ENCODE measurements at places on chromosomes 16 and 17.
A peak's percentile ranks its signal among the peaks of the same experiment; 100 is the strongest.

- no peak for DNase-seq
Measured at GRCh38 chr16:62383941-62384340, 347.7 kb upstream of the CDH8 start.

DNA sequence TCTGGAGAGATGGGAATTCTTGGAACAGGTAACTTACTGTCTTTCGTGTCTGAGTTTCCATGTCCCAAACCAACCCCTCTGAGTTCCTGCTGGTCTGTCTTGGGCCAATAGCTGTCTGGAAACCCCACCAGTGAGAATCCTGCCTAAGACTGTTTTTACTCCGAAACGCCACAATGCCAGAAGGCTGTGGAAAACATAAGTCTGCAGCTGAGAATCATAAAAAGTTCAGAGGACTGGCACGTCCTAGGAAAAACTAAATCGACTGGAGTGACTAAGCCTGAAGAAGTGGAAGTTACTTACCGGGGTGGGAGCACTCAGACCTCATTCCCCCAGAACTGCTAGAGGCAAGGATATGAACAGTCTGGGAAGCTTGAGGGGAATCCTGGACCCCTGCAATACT, 13.3 kb downstream of the LRRC75A start:
- DNase-seq: no peak

- peak; percentile 18 for DNase-seq
Measured at GRCh38 chr17:38749223-38750043, 1.3 kb upstream of the PCGF2 start.

GRCh38 chr17:3980381-3981014, 16.3 kb upstream of the ATP2A3 start:
- DNase-seq: no peak

GRCh38 chr17:71316176-71316897, 804.5 kb upstream of the SOX9 start:
- no peak for DNase-seq

DNA sequence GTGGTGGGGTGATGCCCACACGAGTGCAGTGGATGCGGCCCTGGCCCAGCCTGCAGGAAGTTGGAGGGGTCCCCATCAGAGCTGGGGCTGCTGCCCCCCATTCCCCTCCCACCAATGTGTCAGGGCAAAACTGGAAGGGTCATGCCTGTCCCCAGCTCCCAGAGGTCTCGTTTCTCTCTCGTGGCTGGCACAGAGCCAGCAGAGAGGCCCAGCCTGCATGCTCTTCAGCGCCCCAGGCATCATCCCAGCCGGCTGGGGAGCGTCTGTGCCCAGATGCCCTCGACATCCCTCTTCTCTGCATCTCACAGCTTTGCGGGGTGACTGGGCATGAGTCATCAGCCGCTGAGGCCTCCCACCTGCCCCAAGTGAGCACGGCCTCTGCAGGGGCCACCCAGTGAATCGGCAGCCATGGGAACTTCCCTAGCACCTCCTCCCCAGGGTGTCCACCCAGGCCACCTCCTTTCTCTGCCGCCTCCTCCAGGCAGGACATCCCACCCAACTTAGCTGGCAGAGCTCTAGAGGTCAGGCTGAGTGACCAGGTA, 9.8 kb upstream of the CSNK1D start:
- DNase-seq: peak; percentile 39

DNA sequence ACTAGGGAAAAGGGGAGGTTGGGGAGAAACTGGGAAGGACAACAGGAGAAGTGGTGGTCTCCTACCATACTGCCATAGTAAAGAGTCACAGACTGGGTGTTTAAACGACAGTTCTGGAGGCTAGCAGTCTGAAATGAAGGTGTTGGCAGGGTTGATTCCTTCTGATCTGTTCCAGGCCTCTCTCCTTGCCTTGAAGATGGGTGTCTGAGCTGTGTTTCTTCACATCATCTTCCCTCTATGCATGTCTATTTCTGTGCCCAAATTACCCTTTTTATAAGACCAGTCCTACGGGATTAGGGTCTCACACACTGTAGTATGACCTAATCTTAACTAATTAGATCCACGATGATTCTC, 79.8 kb upstream of the TMEM97 start:
- no peak for DNase-seq

DNA sequence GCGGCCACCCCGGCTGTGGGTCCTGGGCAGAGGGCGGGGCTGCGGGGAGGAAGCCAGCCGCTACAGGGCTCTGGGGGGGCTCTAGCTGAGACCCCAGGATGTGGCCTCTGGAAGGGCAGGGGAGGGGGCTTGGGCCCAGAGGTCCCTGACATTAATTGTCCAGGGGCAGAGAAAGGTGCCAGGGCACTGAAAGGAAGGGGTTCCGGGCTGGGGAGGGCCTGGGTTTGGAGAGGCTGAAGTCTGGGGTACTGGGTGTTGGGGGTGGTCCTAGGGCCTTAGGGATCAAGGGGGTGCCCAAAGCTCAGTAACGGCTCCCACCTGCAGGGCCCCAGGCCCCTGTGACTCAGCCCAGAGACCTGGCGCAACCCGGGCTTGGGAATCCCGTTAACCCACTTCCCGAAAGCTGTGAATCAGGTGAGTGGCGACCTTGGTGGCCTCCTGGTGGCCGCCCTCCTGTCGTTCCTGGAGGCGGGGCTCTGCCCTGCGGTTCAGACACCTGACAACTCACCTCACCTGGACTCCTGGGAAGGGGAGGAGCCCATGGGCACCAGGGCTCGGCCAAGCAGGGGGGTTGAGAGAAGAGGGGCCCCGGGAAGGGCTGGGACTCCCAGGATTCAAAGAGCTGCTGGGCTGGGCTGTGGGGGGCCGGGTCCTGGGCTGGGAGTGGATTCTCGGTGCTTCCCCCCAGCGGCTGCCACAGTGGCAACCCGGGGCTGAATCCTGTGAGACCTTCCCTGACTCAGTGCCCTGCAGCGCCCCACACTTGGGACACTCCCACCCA, 465 bp upstream of the PRSS22 start:
- DNase-seq: no peak

GRCh38 chr17:15779119-15779518, 47.0 kb downstream of the TBC1D26 start:
- no peak for DNase-seq

- peak; percentile 80 for DNase-seq
Measured at GRCh38 chr17:69857412-69857835, 217.6 kb upstream of the KCNJ16 start.

GRCh38 chr17:64772845-64773299, 110.8 kb upstream of the SMURF2 start:
- no peak for DNase-seq

DNA sequence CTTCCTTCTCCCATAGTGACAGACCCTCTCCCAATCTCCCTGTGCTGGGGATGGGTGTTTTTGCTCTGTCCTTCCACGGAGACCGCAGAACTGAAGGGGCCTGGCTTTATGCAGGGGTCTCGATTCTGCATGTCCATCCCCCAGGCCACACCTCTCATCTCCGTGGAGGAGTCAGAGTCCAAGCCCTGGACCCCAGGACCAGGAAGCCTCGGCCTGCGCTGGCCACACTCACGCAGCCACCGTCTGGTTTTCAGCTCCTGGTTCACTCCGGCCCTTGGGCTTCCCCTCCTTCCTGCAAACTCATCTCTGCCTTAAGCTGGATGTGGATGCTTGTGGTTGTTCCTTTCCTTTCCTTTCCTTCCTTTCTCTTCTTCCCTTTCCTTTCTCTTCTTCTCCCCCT, 90.8 kb downstream of the MGAT5B start:
- DNase-seq: no peak

GRCh38 chr17:74387365-74388218, 20.3 kb downstream of the GPR142 start:
- no peak for DNase-seq

- DNase-seq: no peak
Measured at GRCh38 chr17:46962374-46962790, 16.7 kb downstream of the RPRML start.

DNA sequence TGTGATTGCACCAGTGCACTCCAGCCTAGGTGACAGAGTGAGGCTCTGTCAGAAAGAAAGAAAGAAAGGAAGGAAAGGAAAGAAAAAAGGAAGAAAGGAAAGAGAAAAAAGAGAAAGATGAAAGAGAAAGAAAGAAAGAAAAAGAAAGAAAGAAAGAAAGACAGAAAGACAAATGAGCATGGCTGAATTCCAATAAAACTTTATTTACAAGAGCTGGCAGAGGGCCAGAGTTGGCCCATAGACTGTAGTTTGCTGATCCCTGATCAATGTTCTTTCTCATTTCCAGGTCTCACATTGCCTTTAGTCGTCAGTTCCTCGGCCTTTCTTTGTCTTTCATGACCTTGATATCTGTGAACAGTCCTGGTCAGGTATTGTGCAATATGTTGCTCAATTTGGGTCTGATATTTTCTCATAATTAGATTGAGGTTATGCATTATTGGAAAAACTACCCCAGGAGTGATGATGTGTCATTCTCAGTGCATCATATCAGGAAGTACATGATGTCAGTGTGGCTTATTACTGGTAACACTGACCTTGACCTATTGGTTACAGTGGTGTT, 68.5 kb upstream of the MED9 start:
- DNase-seq: no peak

- no peak for DNase-seq
Measured at GRCh38 chr17:34403006-34403405, 40.0 kb upstream of the CCL1 start.

DNA sequence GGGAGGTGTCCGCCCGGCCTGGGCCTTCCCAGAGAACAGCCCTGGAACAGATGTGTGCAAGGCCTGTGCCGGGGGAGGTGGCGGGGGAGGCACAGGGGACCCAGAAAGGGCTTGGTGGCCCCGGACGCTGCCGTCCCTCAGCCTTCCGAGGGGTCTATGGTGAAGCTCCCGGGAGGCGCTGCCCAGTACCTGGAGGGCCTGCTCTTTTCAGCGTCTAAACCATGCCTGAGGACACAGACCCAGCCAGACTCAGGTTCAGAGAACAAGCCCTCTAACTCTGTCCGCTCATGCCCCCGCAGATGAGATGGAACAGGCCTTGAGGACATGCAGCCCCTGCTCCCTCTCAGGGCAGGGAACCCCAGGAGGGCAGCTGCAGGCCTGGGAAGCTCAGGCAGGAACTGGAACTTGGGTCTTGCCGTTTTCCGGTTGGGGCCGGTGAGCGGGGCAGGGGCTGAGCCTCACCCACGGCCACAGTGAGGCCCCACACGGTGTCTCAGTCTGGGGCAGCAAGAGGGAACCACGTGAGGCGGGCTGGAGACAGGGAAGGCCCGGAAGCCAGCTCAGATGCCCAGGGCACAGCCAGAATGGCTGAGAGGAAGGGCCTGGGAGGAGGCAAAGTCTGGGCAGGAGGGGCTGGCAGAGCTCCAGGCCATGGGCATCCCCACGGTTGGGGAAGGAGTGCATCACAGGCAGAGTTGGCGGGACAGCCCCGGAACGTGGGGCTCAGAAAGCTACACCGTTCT, 12.5 kb downstream of the SLC16A3 start:
- no peak for DNase-seq

- no peak for DNase-seq
Measured at GRCh38 chr16:49598383-49599170, 225.0 kb downstream of the C16orf78 start.

GRCh38 chr16:84850714-84851113, 30.9 kb downstream of the CRISPLD2 start:
- no peak for DNase-seq

DNA sequence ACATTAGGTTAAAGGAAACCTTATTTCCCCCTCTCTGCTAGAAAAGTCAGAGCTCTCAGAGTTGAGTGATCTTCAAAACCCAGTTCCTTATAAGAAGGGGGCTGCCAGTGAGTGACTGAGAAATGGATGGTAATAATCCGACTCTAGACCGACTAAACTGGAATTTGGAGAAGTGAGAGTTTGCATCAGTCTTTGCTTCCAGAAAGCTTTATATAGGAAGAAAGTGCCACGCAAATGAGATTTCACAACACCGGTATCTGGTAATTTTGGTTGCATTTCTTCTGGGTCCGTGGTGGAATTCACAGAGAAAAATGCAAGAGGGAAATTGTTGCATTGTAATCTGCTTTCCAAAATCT, 271.4 kb downstream of the MAF start:
- DNase-seq: no peak

- peak; percentile 29 for DNase-seq
Measured at GRCh38 chr16:20866145-20866772, 33.9 kb downstream of the DCUN1D3 start.

DNA sequence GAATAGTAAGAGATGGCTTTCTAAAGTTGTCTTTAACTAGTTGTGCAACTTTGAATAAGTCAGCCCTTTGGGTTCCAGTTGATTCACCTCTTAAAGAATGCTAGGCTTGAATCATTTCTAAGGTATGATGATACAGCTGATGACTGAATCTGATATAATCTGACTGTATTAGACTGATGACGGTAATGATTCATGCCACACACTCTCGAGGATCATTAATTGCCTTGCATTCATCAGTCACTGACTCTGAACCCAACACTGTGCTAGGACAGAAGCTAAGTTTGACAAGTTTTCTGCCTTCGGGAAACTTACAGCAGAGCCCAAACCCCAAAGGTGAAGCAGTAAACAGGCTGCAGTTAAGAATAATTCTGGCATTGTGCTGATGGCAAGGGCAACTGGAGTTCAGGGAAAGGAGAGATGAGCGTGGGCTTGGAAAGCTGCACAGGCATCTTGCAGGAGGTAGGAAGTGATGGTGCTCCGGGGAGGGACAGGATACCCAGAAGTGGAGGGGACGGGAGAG, 25.8 kb downstream of the ASIC2 start:
- peak; percentile 75 for DNase-seq

- no peak for DNase-seq
Measured at GRCh38 chr16:8920645-8921346, 38.6 kb downstream of the LITAFD start.

- DNase-seq: no peak
Measured at GRCh38 chr16:87000001-87000400, 317.2 kb downstream of the C16orf95 start.

DNA sequence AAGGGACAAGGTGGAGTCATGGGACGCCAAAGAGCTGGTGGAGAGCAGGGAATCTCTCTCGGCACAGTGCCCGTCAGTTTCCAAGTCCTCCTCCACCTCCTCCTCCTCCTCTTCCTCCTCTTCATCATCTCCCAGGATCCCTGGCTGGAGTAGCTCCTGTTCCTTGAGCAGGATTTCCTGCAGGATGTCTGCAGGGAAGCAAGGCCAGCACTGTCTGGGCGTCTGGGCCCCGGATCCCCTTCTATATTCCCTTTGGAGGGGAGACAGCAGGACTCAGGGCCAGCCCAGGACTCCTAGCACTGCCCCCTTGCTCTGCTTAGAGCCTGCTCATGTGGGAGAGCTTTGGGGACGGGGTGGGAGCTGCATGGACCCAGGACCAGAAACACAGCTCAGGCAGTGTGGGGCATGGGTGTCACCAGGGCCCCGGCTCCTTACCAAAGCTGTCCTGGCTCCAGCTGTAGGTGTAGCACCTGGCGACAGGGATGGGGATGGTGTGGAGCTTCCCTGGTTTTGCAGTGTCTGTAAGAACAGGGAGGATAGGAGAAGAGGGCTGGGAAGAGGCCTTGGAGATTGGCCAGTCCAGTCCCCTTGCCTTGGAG, 21.3 kb upstream of the PIK3R6 start:
- no peak for DNase-seq

DNA sequence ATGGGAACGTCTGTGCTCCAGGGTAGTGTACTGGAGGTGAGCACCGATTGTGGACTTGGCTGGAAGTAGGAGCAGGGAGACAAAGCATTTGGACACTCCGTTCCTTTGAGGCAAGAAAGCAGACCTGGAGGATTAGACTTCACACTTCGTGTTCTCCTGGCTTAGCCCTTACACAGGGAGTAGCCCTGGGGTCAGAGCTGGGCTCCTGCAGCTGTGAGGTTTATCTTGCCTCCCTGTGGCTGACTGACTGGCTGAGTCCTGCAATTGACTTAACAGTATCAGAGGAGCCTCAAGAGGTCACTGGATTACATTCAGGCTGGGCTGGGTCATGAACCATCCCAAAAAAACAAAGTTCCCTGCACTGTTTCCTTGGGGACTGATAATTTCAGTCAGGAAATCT, 37.1 kb downstream of the MPRIP start:
- no peak for DNase-seq

GRCh38 chr16:12255473-12255872, 278.9 kb downstream of the SNX29 start:
- DNase-seq: no peak
